ENCODE measurements at places on chromosomes 5 and 9.

- no peak for DNase-seq
Observed at GRCh38 chr5:31357038-31357437, 163.6 kb downstream of the CDH6 start.

DNA sequence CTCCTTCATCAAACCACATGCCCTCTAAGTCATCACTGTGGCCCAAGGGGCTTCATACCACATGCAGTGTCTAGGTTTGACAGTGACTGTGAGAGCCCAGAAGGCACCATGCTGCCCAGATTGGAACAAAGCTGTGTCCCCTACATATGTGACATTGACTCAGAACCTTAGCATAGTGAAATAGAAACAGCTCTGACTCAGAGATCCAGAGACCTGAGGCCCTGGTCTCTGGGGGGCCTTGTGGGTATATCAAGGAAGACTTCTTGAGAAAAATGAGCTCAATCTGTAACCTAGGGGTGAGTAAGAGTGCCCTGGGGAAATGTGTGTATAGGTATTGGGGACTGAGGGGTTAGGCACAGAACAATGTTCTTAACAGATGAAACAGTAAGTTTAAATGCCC is 7.1 kb upstream of the ENTREP1 start:
- no peak for DNase-seq

DNA sequence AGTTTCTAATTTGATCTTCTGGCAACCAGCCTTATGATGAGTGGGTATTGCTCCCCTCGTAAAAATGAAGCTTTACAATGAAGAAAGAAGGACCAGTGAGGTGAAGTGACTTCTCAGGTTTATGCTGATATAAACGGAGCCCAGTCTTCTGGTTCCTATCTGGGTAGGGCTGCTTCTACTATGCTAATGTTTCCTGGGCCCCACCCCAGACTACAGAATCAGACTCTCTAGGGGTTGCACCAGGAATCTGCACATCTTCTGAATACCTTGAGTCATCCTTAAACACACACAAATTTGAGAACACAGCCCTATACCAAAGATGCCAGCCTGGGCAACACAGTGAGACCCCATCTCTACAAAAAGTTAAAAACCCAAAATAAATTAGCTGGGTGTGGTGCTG is 16.2 kb downstream of the BTF3 start:
- DNase-seq, result no peak

- no peak for DNase-seq
Observed at GRCh38 chr5:87147441-87147840, 120.2 kb upstream of the RASA1 start.

DNA sequence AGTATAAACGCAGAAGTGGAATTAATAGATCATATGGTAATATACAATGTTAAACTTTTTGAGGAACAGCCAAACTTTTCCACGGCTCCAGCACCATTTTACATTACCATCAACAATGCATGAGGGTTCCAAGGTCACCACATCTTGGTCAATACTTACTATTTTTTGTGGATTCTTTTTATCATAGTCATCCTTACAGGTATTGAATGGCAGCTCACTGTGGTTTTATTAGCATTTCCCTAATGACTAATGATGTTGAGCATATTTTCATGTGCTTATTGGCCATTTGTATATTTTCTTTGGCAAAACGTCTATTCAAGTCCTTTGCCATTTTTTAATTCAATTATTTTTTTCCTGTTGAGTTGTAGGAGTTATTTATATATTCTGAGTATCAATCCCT is 14.1 kb upstream of the RAPGEF6 start:
- no peak for DNase-seq

DNA sequence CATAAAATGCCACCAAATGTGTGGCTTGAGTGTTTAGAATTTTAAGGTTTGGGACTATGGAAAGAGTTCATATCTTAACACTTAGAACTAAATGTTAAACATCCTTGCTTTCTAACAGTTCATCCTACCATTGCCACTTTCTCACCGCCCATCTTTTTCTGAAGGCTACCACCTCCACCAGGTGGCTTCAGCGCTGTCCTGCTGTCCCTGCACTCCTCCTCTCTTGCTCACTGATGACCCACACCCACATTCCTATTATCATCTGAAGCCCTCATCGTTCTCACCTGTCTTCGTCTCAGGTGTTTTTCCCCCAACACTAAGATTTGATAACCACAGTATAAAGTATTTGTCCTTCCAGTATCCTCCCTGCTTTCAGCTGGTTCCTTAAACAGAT is 7.4 kb downstream of the MEGF10 start:
- no peak for DNase-seq

DNA sequence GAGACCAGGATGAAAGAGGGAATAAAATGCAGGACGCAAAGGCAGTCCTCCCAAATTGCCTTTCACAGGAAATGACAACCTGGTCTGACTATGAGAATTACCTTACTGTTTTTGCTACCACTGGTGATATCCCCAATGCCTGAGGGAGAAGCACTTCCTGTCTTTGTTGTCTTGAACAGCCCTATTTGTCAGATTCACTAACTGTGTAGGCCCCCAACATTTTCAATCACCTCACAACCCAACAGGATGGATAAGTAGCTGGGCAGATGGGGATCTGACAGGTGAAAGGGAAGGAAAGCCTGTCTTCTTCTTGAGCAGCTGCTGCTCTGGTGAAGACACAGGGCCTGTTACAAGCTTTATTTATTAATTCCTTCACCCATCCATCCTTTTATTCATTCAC is 9.7 kb downstream of the ESM1 start:
- no peak for DNase-seq

DNA sequence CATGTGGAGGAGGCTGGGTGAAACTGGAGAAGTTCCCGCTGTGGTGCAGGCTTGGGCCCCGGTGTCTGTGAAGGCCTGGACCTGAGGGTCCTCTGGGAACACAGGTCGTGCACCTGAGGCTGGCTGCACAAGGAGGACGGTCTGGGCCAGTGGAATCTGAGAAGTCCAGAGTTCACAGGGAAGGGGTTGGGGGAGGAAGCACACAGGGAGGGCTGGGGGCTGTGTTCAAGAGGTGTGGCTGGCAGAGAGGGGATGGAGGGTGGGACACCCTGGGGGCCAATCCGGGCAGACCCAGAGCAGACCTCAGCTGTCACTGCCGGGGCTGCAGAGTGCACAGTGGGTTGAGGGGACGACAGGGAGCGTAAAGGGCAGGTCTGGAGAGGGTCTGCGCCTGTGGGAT is 2.6 kb downstream of the SLC9A3 start:
- no peak for DNase-seq
